ENCODE measurements at places on chromosomes 2 and 18. TPM values are rescaled to one million over a fixed set of nuclear protein-coding genes. Genes with fewer than 3 reads are reported as not detected.

GCG gene
- 0.41 TPM for total RNA-seq

HDHD2 gene
- 23.6 TPM for total RNA-seq

TBR1 gene
- total RNA-seq: 73.8 TPM

DNA sequence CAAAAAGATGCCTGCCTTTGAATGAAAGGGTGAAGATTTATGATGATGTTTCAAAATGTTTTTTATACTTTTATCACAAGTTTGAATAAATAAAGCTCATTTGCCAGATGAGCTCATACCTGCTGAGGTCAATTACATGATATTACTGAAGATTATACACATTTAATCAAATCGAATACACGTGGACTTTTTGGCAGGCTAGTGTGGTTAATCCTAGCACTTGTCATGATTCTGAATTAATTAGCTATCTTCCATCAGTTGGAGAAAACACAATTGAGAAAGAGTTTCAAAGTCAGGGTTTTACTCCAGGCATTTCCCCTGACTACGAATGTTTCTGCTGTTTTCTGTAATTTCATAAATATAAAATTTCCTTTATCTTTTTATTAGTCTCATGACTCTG, 54.4 kb downstream of the LRPPRC start:
- no peak for DNase-seq

DNA sequence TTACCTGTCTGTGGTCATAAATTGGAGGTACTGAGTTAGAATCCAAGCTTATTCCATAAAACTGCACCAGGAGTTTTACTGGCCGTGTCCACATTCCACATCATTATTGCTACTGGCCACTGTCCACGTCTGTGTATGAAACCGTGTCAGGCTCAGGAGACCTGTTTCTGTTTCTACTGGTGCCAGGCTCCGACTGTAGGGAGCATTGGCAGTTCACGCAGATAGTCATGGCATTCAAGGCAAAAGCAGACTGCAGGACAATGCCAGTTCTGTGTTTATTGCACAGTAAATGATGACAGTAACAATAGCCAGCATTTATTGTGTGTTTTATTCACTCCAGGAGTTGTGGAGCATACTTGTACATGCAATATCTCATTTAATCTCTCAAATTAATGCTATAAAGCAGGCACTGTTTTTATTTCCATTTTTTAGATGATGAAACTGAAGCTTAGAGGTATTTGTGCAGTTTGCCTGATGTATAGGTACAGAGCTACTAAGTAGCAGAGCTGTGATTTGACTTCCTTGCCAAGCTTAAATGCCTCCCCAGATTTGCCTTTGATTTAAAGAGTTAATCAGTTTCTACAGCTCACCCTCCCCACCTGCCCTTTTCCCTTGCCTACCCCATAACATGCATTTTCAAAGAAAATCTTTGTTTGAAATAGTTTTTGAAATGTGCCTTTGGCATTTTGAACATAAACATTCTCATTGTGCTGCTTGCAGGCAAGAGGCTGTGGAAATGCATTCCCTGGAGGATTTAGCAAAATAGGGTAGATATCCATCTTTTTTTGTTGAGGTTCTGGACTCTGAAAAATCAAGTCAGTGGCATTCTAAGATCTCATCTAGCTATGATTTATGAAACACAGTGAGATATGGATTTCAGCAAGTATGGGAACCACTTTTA, 55.5 kb downstream of the MAP4K4 start:
- no peak for DNase-seq

All from frontal cortex (tissue), 4 donors.